AG20443 (cell line): ENCODE measurements at places on chromosomes 11 and 22.

DNA sequence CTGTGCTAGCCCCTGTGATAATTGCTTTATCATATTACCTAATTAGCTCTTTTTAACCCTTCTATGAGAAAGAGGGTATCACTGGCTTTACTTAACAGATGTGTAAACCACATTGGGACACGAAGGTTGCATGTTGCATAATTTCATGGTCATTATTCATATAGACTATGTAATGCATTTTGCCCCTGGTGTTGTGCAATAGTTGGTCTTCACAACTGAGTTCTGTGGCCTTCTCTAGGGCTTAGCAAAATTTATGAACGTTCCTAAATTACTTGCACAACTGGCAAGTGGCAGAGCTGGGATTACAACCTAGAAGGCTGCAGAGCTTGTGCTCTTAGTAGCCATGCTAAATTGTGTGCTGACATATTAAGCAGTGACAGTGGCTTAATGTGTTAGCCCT is 34.6 kb upstream of the PDGFD start:
- DNase-seq, result no peak

- DNase-seq, result no peak
Observed at GRCh38 chr11:70716986-70717775, 318.9 kb downstream of the CTTN start.

DNA sequence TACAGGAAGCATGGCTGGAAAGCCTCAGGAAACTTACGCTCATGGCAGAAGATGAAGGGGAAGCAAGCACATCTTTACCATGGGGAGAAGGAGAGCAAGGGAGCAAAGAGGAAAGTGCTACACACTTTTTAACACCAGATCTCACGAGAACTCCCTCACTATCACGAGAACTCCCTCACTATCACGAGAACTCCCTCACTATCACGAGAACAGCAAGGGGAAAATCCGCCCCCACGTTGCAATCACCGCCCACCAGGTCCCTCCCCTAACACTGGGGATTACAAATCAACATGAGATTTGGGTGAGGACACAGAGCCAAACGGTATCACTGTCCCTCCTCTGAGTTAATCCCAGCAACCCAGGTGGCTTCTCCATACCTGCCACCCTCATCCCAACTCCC is 84.5 kb downstream of the MN1 start:
- no peak for DNase-seq

GRCh38 chr11:85946221-85946620 is 91.0 kb downstream of the CCDC83 start:
- DNase-seq, result no peak

DNA sequence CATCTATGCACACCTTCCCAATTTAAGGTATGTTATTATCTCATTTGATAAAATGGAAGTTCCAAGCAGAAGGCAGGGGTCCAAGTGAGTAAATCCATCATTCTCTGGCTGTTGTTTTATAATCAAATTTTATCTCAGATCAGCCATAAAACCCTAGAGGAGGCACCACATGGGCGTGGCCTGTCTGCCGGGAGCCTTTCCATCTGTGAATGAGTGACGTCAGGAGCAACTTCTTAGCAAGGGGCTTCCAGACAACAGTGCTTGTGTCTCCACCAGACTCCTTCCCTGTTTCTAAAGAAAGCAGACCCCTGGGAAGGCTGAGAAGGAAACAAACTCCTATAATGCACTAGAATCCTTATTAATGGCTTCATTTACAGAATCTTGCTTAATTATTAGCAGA is 13.5 kb downstream of the SEZ6L start:
- DNase-seq, result no peak

DNA sequence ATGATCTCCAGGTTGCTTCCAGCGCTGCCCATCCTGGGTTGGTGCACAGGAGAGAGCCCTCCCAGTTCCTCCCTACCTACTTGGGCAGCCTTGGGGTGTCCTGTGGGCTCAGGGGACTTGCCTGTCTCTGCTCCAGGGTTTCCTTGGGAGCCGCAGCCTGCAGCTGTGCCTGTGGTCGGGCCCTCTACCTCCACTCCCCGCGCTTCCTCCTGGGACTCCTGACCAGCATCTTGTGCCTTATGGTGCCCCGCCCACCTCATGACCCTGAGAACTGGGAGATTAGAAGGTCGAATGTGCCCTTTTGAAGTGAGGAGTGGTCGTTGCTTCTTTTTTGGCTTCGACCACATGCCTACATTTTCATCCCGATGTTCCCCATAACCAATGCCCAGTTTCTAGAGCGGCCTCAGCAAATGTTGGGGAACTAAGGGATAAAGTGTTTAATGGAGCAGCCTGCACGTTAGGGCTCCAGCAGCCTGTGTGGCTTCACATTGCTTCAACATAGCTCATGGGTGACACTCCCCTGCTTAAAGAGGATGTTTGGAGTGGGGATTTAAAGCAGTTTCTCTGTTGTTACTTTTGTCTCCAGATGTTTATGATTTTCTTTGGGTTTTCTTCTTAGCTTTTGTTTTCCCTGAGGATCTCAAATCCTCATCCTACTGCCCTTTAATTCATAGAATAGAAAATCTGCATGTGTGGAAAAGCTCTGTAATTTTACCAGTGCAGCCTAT is 248.8 kb downstream of the TBC1D22A start:
- DNase-seq, result peak; percentile 50

DNA sequence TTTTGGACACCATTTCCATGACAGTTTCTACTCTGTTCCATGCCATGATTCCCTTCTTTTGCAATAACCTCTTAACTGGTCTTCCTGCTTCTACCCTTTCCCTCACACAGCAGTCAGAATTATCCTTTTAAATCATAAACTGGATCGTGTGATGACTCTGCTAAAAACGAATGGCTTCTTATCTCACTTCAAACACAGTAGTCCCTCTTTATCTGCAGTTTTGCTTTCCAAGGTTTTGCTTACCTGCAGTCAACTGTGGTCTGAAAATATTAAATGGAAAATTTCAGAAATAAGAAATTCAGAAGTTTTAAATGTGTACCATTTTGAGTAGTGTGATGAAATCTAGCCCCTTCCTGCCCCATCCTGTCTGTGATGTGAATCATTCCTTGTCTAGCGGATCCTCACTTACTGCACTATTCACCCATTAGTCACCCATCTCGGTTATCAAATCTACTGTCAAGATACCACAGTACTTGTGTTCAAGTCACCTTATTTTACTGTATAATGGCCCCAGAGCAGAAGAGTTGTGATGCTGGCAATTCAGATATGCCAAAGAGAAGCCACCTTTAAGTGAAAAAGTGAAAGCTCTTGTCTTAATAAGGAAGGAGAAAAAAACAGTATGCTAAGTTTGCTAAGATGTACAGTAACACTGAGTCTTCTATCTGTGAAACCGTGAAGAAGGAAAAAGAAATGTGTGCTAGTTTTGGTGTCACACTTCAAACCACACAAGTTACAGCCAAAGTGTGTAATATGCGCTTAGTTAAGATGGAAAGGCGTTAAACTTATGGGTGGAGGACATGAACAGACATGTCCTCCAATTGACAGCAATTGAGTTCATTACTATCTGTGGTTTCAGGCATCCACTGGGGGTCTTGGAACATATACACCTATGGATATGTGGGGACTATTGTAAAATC is 283.0 kb downstream of the DDX10 start:
- DNase-seq, result no peak

DNA sequence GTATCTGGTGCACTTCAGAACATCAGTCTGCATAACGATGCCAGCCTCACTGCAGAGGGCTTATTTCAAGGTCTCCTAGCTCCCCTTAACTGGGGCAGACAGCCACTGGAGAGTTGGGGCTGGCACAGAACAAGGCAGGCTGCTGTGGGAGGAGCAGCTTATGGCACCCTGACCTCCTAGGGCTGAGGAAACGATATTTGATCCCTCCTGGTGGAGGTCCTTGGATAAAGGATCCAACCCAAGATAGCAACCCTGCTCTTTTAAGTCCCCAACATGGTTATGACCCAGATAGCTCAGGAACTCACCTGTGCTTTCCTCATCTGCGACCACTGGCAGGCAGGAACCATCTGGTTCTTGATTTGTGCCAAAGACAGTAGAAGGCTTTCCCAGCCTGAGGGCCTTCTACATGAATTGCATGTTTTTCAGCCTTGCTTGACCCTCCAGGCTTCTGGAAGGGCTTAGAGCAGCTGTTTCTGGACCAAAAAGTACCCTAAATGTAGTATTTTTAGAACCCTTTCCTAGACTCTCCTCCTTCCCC is 2.8 kb downstream of the TMEM109 start:
- DNase-seq, result no peak

DNA sequence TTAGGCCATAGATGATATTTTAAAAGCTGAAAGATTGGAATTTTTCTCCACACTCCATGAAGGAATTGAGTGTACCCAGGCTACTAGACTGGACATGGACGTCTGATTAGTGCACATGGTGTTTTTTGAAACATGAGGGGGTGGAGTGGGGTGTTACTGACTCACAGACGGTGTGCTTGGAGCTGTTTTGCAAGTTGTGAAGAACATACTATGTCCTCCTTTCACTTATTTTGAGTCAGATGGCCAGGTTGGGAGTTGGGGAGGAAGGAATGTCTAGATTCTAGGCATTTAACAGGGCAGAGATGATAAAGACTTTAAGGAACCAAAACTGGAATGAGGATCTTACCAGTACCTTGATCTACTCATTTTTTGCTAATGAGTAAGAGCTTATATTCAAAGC is 158.1 kb upstream of the MTNR1B start:
- DNase-seq, result no peak

DNA sequence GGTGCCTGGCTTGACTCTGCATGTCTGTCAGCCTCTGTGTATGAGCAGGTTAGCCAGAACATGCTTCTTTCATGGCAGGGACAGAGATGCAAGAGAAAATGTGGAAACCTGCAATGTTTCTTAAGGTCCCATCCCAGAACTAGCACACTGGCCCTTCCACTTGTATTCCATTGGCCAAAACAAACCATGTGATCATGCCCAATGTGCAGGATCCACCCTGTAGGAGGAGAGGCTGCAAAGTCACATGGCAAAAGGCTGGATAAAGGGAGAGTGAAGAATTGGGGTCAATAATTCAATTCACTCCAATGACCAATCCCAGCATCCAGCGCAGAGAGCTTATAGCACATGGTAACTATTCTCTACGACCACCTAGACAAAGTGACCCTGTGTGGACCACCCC is 405.5 kb downstream of the MIAT start:
- DNase-seq, result no peak

DNA sequence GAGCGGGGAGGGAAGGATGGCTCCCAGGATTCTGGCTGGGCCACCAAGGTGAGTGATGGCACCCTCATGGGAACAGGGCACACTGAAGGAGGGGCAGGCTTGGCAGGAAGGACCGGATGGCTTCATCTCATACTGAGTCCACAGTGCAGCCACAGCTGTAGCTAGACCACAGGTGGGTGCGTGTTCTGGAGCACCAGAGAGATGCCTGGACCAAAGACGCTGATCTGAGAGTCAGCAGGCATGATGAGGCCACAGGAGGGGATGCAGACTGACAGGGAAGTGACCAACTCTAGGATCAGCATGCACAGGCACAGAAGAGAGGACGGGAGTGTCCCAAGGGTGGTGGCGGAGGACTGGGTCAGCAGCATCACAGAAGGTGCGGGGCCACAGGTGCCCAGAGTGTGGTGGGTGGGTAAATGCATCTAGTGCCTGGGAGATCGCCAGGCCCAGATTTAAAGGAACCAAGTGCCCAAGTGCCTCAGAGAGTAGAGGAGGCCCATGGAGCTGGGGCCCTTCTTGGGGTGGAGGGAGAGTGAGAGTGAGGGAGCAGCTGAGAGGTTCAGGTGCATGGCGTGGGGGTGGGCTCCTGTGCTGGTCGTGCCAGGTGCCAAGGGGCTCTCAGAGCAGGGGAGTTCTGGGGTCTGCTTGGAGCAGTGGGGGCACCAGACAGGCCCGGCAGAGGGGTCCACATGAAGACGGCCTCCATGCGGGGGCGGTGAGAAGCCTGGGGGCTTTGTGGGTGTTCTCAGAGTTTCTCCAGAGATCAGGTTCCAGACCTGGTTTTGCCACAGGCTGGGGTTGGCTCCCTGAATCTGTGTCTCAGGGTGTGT is 113.7 kb downstream of the CEP164 start:
- DNase-seq, result no peak

DNA sequence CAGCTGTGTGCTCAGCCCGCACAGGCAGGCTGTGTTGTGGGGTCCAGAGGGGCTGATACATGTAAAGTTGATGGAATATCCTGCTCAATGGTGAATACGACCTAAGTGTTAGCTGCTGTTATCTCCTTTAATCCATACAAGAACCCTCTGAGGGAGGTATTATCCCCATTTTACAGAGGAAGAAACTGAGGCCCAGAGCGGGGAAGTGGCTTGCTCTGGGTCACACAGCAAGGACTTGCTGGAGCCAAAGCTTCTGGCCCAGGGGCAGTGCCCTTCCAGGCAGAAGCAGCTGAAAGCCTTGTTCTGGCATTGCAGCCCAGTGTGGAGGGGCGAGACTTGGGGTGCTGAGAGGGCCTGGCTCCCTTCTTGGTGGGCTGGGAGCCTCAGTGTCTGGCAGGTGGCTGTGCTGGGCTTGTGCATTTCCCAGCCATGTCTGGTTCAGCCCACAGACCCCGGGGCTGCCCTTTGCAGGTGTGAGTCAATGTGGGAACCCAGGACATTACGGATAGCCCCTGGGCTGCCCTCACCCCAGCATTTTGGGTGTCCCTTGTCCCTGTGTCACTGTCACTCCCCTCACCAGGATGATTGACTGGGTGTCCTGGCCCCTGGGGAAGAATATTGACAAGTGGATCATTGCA is 10.4 kb downstream of the USP35 start:
- no peak for DNase-seq

DNA sequence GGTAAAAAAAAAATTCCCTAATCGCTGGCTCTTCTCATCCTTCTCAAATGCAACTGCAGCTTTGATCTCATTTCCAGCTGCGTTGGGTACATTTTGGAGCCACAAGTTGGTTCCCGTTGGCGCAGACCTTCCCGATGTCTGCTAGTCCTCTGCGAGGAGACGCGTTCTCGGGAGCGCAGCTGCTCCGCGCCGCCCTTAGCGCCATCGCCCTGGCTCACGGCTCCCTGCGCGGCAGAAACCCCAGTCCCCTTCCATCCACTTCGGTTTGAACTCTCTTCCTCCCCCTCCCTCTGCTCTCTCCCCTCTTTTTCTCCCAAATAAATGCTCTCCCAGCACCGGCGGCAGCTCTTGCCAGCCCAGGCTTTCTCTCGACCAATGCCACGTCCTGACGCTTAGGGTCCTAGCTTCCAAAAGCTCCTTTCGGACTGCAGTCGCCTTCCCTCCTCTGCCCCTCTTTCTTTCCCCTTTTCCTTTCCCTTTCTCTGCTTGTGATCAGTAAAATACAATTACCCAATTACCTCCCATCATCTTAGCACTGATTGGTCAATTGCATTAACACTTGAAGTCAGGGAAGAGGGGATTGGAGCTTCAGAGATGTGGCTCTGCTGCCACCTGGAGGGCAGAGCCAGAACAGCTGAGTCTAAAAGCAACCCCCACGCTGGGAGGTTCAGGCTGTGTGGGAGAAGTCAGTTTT is 1165.7 kb downstream of the LRRC4C start:
- DNase-seq, result peak; percentile 80

DNA sequence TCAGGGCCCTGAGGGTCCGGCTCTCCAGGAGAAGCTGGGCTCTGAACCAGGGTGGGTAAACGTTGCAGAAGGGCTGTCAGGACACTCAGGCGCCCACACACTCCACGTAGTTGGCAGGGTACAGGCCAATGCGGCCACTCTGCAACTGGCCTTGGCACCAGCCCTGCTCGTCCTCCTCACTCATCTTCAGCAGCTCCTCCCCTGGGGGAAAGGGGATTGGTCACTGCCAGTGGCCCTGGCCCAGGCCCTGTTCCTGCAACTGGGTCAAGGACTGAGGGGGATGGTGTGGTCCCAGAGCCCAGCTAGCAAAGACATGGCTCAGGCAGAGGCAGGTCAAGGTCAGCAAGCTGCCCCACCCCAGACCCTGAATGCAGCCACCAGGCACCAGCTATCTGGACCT is 1.2 kb upstream of the ARFGAP2 start:
- DNase-seq, result no peak

GRCh38 chr11:35272391-35272902 is 133.5 kb downstream of the CD44 start:
- no peak for DNase-seq

GRCh38 chr22:35116269-35116668 is 50.3 kb downstream of the ISX start:
- no peak for DNase-seq
